Fibroblast of skin of left biceps (primary cell): ENCODE measurements at places on chromosomes 5 and 9.
A peak's percentile ranks its signal among the peaks of the same experiment; 100 is the strongest.

- no peak for DNase-seq
Observed at GRCh38 chr5:310516-310915, 11.0 kb upstream of the AHRR start.

GRCh38 chr5:178440181-178440580, 150.0 kb downstream of the COL23A1 start:
- DNase-seq, result no peak

- peak; percentile 21 for DNase-seq
Observed at GRCh38 chr5:179345433-179346321, at the start of gene ADAMTS2. Gene ADAMTS2 (minus strand): TSS chr5:179345461. CDS start chr5:179345328, 133 bp downstream.

GRCh38 chr5:156401804-156402203, 74.8 kb downstream of the SGCD start:
- DNase-seq, result no peak

GRCh38 chr9:92718086-92719001, 46.3 kb downstream of the BICD2 start:
- DNase-seq, result no peak

DNA sequence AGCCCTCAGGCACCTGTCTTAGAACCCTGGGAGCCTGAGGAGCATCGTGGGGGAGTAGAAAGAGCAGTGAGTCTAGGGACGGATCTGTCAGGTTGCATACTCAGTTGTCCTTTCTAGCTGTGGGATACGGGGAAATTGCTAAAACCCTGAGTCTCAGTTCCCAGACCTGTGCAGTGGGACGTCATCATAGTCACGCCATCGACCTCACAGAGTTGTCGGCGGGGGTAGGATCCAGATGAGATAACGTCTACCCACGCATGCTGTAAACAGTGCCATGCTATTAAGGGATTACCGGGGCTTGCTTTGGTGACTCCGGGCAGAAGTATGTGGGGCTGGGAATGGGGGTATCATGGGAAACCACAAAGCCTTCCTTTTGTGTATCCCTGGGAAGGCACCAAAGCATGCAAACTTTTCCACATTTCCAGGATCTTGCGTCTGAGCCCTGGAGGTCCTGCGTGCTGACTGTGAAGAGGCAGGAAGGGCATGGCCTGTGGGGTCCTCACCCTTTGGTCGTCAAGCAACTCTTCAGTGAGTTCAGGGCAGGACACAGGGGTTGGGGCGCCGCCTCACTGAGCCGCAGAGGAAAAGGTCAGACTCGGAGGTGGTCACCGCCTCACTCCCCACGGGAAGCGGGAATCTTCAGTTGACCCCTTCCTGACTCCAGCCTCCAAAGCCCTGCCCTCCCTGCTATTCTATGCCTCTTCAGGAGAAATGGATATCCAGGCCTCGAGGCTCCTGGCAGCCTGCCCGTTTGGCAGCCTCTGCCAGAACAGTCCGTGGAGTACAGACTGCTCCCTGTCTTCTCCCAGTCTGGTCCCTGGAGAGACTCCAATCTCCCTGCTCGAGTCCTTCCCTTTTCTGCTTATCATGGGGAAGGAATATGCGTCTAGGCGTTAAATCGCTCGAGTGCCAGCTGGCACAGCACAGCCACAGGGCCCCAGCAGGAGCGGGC, 186.8 kb upstream of the KLF9 start:
- peak; percentile 72 for DNase-seq

- DNase-seq, result no peak
Observed at GRCh38 chr5:1162751-1163150, 38.6 kb upstream of the SLC6A19 start.

DNA sequence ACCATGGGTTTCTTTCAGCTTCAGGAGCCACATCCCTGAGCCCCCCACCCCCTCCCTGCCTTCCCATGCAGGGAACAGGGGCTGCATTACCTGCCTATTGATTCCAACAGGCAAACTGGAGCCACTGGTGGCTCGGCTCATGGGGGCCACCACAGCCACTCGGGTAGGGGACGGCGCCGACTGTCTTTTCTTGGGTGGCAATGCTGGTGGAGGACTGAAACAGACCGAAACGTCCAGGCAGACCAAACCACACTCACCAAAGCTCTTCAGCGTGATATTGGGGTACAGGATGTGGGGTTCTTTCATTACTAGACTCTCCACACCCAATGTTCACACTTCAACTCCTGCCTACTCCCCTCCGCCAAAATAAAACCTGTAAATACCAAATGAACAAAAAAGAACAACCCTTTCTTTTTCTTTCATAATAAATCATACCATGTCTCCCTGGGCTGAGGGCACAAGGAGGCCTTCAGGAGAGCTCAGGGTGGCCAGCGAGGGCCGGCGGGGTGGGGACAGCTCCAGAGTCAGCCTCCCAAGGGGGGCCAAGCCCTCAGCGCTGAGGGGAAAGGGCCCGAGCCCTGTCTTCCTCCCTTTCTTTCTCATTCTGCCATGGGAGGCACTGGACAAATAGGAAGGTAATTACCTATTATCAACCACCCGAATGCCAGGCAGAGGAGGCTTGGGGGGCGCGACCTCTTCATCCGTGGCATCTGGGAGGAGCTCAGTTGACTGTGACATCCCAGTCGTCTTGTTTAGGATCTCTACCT, 83.3 kb downstream of the PRRT1B start:
- DNase-seq, result no peak

DNA sequence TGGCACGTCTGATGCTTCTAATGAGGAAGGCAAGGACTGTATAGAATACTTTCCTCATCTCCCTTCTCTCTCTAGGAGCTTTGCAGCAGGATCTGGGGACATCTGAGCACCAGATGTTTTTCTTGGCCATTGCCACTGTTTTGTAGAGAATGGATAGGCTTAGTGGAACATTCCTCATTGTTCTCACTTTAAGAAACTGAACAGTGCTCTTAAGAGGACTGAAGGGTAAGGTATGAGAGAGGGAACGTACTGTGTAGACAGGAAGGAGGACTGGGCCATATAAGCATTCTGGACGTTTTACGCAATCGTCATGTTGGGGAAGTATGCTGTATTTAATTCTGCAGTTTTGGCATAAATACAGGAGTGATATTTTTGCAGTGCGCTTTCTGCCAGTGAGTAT, 70.6 kb downstream of the SMARCA2 start:
- DNase-seq, result peak; percentile 92

GRCh38 chr5:177588413-177588909, 3.5 kb upstream of the TMED9 start:
- no peak for DNase-seq

- DNase-seq, result no peak
Observed at GRCh38 chr5:24767086-24767485, 122.3 kb upstream of the CDH10 start.

- no peak for DNase-seq
Observed at GRCh38 chr9:94946256-94946655, 219.8 kb downstream of the AOPEP start.

DNA sequence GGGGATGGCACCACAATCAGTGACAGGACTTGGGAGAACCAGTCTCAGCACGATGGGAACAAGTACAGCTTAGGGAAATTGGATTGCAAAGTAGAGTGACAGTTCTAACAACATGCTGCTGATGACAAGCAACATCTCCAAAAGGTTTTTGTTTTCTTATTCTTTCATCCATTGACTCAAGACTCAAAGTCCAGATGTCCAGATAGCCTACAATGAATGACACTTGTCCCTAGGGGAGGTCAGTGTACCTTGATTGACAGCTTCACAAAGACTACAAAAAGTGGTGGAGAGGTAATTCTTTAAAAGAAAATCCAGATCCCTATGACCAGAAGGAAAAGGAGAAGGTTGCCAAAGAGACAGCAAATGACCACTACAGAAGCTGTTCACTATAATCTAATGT, 323.9 kb downstream of the TMEM232 start:
- no peak for DNase-seq

DNA sequence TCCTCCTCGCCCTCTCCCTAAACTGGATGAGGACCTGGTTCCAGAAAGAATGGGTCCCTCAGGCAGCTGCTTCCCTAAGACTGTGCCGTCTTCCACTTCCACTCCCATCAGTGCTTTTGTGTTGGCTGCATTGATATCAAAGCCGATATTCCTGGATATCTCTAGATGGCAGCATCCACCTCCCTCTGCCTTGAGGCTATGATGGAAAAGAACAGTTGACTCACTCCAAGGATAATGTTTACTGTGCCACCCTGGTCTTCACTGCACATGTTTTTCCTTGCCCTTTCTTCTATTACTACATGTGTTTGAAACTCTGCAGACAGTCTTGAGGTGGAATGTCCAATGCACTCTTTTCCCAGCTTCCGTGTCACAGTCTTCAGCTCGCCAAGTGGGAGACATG, 211.6 kb downstream of the MAST4 start:
- no peak for DNase-seq

GRCh38 chr5:111999286-111999685, 242.3 kb upstream of the NREP start:
- peak; percentile 78 for DNase-seq

GRCh38 chr9:89746385-89747116, 141.7 kb downstream of the GADD45G start:
- DNase-seq, result peak; percentile 66

DNA sequence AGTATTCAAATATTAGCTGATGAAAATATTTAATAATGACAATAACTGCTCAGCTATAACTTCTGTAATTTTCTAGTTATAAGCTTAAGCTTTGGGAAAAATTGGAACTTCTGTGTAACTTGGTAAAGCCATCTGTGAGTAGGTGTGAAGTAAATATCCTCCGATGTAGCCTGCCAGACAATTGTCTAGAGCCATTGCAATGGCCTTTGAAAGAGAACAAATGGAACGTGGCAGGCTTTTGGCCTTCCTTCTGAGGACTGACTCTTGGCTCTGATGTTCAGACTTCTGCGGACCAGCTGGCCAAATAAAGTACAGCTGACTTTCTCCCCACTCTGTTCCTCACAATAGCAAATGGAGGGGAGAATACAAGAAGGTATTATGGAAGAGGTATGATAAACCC, 203.4 kb upstream of the NMUR2 start:
- no peak for DNase-seq

GRCh38 chr9:38039907-38040682, 28.9 kb downstream of the SHB start:
- DNase-seq, result no peak

DNA sequence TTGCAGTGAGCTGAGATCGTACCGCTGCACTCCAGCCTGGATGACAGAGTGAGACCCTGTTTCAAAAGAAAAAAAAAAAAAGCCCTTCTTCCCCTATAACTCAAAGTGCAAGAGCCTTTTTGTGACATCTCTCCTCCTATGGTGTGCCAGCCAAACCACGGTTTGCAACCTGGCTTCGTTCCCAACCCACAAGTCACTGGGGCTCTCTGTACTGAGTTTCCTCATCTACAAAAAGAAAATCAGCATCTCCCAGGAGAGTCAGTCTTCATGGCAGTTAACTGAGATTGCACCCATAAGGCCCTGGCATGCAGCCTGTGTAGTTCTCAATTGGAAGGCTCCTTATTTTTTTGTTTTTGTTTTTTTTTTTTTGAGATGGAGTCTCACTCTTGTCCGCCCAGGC, 14.8 kb downstream of the ODF2 start:
- DNase-seq, result no peak

GRCh38 chr5:52838326-52839015, 50.8 kb downstream of the ITGA1 start:
- no peak for DNase-seq

GRCh38 chr9:101018467-101018866, 10.1 kb upstream of the PLPPR1 start:
- DNase-seq, result no peak

DNA sequence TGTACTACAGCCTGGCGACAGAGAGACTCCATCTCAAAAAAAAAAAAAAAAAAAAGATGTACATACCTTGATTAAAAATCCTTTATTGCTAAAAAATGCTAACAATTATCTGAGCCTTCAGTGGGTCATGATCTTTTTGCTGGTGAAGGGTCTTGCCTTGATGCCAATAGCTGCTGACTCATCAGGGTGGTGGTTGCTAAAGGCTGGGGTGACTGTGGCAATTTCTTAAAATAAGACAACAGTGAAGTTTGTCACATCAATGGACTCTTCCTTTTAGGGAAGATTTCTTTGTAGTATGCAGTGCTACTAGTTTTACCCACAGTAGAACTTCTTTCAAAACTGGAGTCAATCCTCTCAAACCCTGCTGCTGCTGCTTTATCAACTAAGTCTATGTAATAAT, 33.9 kb upstream of the OTULINL start:
- no peak for DNase-seq

DNA sequence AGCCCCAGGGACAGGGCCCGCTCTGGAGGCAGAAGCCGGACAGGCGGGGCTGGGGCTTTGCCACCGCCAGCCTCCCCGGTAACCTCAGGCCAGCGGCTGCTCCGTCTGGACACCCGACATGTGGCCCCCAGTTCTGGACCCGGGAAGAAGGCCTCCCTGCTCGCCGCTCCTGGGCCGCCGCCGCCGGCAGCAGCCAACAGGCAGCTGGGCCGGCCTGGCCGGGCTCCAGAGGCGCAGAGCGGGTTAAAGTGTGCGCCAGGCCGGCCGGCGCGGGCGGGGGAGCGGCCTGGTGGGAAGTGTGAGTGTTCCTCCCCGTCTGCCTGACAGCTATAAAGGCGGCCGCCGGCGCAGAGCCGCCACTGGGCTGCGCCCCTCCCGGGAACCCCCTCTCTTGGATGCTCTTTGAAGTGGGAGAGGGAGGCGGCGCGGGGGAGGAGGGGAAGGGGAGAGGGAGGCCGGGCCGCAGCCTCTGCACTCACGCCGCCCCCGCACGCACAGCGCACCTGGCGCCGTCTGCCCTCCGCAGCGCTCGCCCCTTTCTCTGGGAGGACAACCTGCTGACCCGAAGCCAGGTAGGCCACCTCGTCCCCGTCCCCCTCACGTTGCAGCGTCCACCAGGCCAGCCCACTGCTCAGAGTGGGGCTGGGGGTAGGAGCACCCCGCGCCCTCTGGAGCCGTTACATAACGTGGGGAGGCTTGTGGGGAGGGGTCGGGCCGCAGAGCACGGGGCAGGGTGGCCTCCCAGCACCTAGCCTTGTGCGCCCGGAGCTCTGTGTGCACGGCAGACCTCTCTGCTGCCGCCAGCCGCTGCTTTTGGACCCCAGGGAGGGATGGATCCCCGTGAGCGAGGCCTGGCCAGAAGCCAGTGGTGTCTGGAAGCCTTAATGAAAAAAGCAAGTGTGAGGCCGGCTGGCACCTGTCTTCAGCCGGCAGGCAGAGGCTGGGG, at the start of gene ADAMTSL2:
ADAMTSL2 (plus strand) TSS at position 359 of the 946 bp plus-strand sequence. CDS start 2,009 bp downstream, outside the sequence.
- DNase-seq, result no peak

DNA sequence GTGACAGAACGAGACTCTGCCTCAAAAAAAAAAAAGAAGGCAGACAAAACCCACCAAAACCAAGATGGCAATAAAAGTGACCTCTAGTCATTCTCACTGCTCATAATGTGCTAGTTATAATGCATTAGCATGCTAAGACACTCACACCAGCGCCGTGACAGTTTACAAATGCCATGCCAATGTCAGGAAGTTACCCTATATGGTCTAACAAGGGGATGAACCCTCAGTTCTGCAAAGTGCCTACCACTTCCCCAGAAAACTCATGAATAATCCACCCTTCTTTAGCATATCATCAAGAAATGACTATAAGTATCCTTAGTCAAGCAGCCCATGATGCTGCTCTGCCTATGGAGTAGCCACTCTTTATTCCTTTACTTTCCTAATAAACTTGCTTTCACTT, 4.7 kb upstream of the BICD2 start:
- DNase-seq, result no peak

GRCh38 chr5:39270225-39270848, 51.0 kb upstream of the FYB1 start:
- DNase-seq, result no peak

- no peak for DNase-seq
Observed at GRCh38 chr5:103422756-103423155, 139.8 kb downstream of the NUDT12 start.
